ENCODE measurements at places on chromosomes 11 and 22.
A peak's percentile ranks its signal among the peaks of the same experiment; 100 is the strongest.

DNA sequence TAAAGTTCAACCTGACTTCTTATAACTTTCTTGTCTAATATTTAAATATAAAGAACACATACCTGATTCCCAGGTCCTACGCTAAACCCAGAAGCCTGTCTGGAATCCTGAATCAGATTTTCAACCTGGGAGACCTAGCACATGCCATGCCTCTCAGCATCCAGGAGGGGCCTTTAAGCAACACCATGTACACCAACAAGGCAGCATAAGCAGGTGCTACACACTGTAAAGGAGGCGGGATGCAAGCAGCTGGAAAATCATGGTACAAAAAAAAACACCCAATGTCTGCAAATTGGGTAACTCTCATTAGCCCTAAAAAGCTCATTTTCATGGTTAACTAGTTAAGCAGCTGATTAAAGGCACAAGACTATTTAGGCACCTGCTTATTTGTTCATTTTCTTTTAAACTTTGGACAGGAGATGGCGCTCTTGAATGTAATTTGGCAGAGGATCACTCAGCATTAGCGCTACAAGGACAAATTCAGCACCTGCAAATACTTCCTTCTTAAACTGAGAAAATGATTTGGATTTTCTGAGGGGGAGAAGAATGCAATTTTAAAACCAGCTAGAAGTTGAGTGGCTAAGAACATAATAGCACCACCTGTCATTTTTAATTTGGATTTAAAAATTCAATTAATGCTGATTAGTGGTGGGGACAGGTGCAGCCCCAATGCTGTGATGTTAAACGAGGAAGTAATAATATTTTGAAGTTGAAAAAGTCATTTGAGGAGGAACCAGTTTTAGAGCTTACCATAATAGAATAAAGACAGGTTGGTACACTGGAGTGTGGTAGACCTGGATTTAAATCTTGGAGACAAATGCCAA, 104.0 kb downstream of the FAR1 start:
- DNase-seq = no peak

DNA sequence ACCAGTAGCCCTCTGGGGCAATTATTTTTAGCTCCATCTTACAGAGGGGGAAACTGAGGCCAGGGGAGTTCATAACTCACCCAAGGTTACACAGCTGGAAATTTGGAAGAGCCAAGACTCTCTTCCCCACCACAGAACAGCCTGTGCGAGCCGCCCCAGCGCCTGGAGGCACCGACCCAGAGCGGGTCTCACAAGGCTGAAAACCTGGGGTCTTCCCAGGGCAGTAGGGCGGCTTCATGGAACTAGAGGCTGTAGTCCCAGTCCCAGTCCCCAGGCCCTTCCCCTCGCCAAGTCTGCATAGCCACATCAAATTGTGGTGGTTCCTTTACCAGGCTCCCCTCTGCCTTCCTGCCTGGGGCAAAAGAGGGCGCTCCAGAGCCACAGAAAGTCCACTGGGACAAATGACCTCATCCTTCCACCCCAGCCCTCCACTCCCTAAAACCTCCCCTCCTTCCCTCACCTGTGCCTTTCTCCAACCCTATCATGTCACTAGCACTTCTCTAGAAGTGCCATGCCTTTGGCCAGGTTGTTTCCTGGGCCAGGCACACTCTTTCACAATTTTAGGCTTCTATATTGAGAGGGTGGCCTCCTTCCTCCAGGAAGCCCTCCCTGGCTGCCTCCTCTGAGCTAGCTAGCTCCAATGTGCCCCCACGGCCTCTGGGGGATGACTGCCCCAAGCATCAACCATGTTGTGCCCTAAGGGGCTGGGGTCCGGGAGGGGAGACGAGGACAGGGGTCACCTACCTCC, 15.2 kb upstream of the CDC42EP1 start:
- peak; percentile 56 for DNase-seq

GRCh38 chr22:39134366-39135091, 18.0 kb downstream of the CBX7 start:
- DNase-seq = no peak

DNA sequence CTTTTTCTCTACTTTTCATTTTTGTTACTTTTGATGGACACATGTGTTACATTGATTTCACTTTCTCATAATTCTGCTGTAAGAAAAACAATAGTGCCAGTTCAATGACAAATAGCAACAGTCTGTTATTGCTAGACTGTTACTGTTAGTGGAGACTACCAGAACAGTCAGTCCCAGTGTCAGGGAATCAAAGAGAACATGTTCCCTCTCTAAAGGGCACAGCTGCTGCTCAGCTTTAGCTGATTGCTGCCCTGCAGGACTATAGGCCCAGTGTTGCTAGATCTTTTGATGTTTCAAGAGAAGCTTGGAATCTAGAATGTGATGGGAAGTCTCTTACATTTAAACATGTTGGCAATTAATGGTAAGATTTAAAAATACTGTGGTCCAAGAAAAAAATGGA, 3.4 kb downstream of the BIRC3 start:
- DNase-seq = no peak

DNA sequence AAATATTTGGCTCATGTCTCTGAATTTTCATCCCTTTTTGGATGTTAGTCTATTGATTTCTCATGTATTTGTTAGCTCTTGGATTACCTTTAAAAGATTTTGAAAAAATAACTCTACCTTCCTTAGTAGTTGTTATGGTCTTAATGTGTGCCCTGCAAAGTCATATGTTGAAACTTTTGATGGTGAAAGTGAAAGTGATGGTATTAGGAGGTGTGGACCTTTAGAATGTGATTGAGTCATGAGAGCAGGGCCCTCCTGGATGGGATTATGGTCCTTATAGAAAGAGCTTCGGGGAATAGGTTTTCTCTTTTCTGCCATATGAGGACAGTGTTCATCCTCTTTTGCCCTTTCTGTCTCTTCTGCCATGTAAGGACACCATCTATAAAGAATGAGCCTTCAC, 33.6 kb upstream of the MPPED2 start:
- DNase-seq = no peak

DNA sequence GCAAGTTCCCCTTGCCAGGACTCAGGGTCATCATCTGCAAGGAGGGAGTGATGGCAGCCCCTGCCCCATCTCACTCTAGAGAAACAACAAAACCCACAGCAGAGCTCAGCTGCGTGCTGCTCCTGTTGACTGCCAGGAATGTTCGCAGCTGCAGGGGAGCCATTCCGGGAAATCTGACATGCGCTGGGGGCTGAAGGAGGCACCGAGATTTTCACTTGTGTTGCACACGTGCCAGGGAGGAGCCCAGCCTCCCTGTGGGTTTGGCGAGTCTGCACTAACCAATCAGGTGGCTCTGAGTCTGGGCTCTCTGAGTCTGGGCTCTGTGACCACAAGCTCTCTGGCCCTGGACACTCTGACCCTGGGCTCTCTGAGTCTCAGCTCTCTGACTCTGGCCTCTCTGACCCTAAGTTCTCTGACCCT, 10.5 kb downstream of the FGF3 start:
- no peak for DNase-seq

- DNase-seq = no peak
These were observed 191.4 kb downstream of the ARHGAP42 start for GRCh38 chr11:100878474-100878873.

- no peak for DNase-seq
These were observed at the start of gene MAPK8IP2 for GRCh38 chr22:50600538-50600937. Gene MAPK8IP2, plus strand, starts transcription at chr22:50600793. Its CDS starts 26 bp downstream, at chr22:50600819.

DNA sequence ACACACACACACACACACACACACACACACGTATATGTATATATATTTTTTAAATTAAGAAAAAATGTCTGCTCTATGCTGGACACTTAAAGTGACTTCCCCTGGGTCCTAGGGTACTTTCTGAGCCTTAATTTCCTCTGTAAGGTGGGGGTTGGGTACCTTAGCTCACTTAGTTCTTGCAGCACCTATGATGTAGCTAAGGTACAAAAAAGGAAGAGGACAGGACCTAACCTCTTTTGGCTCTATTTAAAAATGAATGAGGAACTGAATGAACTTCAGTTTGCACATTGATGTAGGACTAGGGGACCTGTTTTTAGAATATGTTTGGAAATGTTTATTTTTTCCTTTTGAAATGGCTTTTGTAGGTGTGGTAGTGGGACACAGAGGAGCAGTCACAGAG, 11.1 kb downstream of the SREBF2 start:
- DNase-seq = no peak

- DNase-seq = no peak
These were observed 809.2 kb downstream of the TBC1D22A start for GRCh38 chr22:47571616-47572015.

- no peak for DNase-seq
These were observed 21.2 kb upstream of the TMEM218 start for GRCh38 chr11:125132596-125132995.

DNA sequence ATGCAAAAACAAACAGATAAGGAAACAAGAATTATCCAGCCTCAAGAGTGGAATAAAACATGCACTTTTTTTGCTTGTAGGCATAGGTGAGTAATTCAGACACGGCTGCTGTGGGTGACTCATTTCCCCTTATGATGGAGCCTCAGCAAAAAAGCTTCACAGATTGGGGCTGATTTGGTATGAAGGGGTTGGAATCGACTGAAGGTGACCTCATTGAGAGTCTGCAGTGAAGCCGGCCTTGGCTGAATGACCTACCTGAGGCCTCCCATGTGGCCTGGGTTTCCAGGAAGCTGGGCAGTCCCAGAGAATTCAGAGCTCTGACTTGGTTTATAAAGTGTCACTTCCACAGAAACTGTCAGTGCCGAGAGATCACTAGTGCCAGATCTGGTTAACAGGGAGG, 34.2 kb upstream of the VPREB1 start:
- DNase-seq = no peak

GRCh38 chr11:45856044-45856468, 8.8 kb downstream of the CRY2 start:
- DNase-seq = no peak

GRCh38 chr22:19664951-19665783, 49.1 kb upstream of the SEPTIN5 start:
- no peak for DNase-seq

GRCh38 chr11:115659061-115659963, 155.1 kb upstream of the CADM1 start:
- DNase-seq = peak; percentile 33

DNA sequence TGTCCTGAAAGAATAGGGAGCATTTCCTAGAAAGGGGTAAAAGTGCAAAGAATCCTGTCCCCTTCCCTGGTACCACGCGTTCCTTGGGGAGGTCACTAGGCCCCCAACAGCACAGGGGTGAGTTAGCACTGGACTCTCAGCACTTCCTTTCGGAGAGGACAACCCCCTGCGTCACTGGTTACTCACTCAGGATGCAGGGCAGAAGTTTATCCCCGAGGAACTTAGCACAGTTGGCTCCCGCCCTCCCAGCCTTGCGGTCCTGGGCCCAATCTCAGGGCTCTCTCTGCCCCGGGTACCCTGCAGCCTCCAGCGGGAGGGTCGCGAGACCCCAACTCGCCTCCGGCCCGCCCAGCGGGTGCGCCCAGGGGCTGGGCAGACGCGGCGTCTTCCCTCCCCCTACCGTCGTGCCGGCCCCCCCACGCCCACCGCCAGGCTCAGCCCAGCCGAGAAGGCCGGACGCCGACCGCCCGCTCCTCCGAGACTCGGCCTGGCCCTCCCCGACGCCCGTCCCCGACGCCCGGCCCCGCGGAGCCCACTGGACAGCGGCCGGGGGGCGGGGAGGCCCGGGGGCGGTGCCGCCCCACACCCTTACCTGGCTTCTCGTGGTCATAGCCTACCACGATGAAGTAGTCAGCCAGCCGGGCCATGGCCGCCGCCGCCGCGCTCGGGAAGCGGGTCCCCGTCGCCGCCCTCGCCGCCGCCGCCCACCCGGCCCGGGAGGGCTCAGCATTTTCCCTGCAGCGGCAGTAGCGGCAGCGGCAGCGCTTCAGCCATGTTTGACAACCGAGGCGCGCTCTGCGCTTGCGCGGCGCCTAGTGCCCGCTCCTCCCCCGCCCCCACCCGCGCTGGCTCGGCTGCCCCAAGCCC, at the start of gene SBF2:
Gene SBF2, minus strand, starts transcription at position 797 of the 867 bp plus-strand sequence. Its CDS starts 150 bp downstream, at position 647.
- DNase-seq = peak; percentile 77

- no peak for DNase-seq
These were observed 3.8 kb upstream of the OR52I2 start for GRCh38 chr11:4577761-4578160.

DNA sequence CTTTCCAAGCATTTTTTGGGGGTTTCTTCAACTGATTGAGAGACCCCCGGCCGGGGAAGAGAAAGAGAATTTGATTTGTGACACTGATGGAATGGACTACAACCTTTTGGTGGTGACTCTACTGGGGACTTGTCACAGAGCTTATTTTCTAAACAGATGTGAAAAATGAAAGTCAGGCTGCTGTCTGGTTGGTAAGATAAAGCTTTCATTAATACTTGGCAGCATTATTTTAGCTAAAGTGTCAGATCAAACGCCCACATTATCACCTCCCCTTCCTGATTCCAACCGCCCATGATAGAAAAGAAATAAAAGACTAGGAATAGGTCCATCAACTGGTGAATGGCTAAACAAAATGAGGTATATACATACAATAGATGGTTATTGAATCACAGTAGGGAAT, 45.6 kb upstream of the EHF start:
- no peak for DNase-seq

DNA sequence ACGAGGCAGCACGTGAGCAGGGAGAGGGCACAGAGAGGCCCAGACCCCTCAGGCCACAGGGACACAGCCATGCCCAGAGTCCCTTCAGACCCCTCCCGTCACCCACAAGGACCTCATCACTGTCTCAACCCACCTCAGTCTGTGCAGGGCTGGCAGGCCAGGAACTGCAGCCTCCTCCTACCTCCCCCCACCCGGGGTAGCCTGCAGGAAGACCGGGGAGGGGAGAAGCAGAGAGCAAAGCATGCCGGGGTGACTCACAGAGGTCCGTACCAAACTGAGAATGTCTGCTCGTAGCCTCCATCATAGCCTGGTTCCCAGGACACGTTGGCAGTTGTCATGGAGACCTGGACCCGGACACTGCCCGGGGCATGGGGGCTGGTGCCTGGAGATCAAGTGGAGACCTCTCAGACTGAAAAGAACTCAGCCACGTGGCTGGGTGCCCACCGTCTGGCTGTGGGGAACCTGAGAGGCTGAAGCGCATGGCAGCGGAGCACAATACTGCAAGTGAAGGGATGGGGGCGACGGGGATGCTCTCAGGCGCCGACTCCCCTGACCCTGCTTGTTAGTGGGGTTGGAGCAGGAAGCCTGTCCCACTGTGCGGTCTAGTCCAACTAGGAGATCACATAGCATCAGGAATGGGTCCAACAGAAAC, 27.2 kb downstream of the IGSF9B start:
- no peak for DNase-seq

GRCh38 chr11:105220121-105220520, 80.6 kb upstream of the CARD18 start:
- no peak for DNase-seq

DNA sequence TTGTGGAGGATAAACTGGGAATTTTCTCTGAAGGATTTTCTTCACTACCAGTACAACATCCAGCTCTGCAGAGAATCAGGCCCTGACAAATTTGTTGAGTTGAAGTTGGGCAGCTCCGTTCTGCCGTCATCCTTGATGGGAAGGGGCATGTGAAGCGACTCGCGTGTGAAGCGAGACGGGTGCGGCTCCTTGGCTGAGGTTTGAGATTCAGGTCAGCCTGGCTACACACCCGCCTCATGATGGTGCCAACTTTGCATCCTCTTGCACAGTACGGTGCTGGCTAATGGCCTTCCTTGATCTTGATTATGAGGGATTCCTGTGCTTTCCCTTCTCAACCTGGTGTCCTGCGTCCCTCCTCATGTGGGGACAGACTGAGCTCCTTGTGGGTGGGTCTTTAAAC, 19.7 kb upstream of the CDC42EP2 start:
- DNase-seq = no peak

GRCh38 chr11:73971175-73971719, 11.4 kb downstream of the UCP2 start:
- no peak for DNase-seq

GRCh38 chr11:128690665-128691101, 3.2 kb upstream of the FLI1 start:
- DNase-seq = no peak
